ENCODE measurements at places on chromosomes 12 and 14. TPM values are rescaled to one million over a fixed set of nuclear protein-coding genes. Genes with fewer than 3 reads are reported as not detected.

GRCh38 chr12:79997096-79997791 is 62.3 kb upstream of the PPP1R12A start:
- no peak for DNase-seq

DNA sequence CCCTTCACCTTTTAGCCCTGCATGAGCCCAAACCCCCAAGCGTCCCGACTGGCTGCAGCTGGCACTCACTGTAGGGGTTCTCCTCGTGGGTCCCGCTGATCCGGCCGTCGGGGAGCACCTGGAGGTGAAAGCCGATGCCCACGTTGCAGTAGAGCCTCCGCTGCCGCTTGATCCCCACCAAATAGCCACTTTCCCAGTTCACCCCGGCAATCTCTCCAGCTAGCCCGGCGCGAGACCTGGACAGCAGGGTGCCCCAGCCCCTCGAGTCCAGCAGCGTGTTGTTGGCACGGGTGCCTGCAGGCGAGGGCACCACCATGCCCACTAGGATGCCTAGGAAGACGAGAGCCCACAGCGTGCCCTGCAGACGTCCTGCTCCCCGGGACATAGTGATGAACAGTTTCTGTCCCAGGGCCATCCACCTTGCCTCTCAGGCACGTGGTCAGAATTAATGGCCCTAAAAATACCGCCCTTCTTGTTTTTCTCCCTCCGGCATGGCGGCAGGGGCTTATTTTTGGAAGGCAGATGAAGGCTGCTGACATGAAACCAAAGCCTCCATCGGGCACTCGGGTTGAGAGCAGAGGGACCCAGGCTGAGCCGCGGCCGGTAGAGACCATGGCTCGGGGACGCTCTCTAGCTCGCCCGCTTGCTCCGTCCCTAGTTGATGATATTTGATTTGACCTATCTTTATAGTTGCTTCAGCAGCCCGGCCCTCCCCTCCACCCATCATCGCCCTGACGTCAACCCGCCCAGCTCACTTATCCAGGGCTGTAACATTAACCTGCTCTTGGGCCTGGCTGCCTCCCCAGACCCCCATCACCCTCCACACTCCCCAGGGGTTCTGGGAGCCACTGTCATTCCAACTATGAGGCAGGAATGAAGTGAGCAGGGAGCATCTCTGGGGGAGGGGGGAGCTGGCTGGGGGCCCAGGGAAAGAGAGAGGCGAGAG is at the start of gene FGF6:
TSS of gene FGF6 (minus strand) at position 660 of the 946 bp plus-strand sequence. CDS start at position 415, 245 bp downstream.
- DNase-seq: peak; percentile 62

DNA sequence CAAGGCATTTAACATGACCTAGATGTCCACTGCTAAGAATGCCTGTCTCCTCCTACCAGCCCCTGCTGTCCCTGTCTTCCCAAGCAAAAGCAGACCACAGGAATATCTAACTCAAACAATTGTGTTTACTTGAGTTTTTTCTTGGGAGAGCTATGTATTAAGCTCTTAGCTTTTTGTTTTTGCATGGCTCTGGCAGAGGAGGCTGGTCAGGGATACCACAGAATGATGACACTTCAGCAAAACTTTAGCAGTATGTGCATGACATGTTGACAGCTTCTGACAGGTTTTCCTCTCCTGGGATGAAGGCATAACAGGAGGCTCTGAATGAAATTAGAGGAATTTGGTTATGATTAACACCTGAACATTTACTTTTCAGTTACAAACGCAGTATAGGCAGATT is 6.9 kb downstream of the TMBIM6 start:
- no peak for DNase-seq

DNA sequence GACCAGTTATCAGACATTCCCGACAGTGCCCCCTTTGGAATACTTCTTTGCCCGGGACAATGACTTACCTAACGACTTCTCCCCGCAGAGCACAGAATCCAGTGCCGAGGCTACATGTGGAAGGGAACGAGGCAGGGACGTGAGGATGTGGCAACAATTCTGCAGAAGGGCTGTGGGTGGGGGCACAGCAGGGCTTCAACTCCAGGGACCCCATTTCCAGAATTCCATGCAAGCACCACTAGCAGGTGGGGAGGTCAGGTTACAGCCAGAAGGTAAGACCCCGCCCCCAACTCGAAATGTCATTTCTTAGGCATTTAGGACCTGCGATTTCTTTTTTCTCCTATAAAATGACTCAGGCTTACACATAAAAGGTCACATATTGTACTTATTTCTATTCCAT is 207.9 kb downstream of the TMEM132C start:
- DNase-seq: no peak

DNA sequence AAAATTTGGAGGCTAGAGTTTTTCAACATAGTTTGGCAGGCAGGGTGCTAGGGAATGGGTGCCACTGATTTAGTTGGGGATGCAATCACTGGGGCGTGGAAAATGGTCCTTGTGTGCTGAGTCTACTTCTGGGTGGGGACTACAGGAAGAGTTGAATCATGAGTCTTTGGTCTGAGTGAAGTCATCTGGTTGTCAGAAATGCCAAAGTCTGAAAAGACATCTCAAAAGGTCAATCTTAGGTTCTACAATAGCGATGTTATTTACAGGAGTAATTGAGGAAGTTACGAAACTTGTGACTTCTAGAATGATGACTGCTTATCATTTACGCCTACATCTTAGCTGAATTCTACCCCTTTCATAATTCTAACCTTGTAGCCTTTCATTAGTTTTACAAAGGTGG is 209.1 kb downstream of the NUBPL start:
- DNase-seq: no peak

BBOF1 gene
- total RNA-seq: 3.1 TPM

PTPRQ gene
- total RNA-seq: 0.21 TPM

MEG3 gene
- 1,377 TPM for total RNA-seq
